ENCODE measurements at places on chromosomes 13 and 19.

- peak; percentile 5 for DNase-seq
These were observed 130.3 kb upstream of the LSM14A start for GRCh38 chr19:34041925-34042521.

DNA sequence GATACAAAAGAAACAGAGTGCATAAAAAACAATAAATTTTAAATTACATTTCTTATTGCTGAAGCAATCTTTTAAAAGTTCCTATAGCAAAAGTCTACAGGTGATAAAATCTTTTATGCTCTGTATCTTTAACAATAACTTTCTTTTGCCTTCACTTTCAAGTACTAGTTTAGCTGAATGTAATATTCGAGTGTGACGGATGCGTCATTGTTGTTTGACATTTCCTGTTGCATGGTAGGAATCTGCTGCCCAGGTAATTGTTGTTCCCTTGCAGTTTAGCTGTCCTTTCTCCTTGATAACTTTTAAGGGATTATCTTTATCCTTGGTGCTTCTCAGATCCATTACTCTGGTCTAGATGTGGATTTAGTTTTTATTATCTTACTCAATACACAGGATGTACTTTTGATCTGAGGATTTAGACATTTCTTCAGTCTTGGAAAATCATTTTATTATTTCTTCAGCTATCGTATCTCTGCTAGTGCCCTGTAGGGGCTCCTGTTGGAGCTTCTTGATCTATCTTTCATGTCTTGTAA lies 2.1 kb upstream of the CPB2 start:
- DNase-seq = no peak

DNA sequence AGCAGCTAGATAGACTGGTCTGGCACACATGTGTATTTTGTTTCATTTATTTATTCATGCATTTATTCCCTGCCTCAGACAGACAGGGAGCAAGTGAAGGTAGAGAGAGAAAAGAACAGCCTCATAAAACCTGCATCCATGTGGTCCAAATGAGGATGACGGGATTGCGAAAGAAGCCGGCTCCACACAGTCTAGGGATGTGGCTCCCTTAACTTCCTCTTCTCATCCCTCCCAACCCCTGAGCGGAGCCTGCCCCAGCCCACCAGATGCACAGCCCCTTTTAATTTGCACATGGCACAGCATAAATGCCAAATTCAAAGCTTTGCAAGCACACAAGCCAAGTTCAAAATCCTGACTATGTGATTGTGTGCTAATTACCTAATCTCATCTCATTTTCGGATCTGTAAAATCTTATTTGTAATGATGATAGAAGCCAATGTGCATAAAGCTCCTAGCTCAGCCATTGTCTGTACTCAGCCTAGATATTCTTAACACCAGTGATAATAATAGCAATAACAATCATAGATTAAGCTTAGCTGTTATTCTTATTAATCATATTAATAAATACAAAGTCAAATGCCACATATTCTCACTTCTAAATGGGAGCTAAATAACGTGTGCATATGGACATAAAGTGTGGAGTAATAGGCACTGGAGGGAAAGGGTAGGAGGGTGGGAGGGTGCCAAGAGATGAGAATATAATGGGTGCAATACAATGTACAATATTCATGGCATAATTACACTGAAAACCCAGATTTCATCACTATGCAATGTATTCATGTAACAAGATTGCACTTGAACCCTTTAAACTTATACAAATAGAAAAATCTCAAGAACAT lies 156.3 kb downstream of the DCT start:
- no peak for DNase-seq

- no peak for DNase-seq
These were observed 242.1 kb downstream of the FGF9 start for GRCh38 chr13:21913010-21913409.

DNA sequence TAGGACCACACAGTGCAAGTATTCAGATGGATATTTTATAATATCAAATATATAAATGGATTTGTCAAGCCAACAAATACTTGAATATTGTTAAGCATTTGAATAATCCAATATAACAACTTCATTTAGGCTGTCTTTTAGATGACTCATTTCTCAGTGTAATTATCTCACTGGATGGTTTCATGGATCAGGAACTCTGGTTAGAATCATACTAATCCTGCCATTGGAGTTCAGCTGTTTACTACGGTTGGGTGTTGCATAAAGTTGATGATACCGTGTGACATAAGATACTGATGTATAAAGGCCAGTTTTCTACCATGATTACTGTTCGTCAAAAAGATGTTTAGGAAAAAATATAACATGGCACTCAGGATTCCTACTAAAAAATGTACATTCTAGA lies 196.3 kb downstream of the TSHZ3 start:
- no peak for DNase-seq

- DNase-seq = no peak
These were observed 2.1 kb downstream of the PPP2R1A start for GRCh38 chr19:52191951-52192350.

GRCh38 chr19:3389876-3390371 lies 23.5 kb downstream of the NFIC start:
- DNase-seq = no peak

DNA sequence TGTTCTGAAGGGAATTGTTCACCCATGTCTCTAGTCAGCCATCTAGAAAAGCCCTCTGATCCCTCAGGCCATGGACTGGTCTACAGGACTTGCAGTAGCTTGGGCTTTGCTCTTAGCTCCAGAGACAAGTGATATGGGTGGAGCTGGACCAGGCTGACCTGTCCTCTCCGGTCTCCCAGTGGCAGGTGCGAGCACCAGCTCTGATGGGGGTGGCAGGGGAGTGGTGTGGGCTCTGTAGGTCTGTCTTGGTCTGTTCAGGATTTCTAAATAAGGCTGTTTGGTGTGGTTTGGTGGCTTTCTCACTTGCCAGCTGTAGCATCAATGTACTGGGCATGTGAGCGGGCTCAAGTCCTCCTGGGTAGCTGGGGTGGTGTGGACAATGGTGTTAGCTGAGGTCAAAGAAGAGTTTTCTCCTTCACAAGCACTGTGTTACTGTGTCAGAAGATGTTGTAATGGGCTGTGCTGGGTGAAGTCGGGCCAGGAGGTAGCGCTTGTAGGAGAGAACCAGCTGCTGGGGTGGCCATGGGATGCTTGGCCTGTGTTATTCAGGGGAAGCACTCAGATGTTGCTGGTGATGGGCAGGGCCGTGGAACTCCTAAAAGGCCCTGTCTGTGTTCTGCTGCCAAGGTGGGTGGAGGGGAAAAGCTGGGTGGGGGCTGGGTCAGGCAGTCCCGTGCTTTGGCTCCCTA lies 16.9 kb downstream of the GPC6 start:
- DNase-seq = no peak

DNA sequence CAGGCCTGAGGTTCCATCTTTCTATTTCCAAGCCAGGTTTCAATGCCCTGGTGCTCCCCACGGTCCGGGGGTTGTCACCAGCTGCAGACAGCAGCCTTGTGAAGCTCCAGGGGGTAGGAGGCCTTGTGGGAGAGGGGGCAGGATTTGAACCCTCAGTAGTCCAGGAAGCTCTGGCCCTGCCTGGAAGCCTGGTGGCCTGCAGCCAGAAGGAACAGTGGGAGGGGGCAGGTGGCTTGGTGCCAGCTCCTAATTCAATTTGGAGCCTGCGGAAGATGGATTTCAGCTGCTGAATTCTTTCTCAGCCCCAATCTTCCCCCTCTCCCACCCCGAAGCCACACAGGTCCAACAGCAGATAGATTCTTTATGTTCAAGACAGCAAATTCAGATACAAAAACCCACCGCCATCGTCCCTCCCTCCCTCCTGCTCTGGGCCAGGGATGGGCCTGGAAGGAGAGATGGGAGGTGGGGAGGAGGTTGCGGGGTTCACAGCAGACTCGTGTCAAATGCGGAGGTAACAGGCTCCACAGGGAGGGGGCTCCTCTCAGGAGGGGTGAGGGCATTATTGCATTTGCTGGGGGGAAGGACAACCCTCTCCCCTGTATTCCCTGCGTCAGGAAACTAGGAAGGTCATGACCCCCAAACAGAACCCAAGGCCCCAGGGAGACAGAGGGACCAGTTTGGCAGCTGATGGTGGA lies 2.4 kb upstream of the PTGER1 start:
- no peak for DNase-seq

GRCh38 chr13:30829145-30829832 lies 76.8 kb upstream of the MEDAG start:
- DNase-seq = no peak

DNA sequence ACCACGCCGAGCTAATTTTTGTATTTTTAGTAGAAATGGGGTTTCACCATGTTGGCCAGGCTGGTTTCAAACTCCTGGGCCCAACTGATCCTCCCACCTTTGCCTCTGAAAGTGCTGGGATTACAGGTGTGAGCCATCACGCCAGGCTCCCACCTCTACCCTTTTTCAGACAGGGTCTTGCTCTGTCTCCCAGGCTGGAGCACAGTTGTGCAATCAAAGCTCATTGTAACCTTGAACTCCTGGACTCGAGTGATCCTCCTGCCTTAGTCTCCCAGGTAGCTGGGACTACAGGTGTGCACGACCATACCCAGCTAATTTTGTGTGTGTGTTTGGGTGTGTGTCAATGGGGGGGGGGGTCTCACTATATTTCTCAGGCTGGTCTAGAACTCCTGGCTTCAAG lies 1.7 kb downstream of the RASGRP4 start:
- no peak for DNase-seq

- DNase-seq = no peak
These were observed 4.5 kb upstream of the TSPAN16 start for GRCh38 chr19:11291415-11291814.

- no peak for DNase-seq
These were observed 5.9 kb upstream of the ATP4A start for GRCh38 chr19:35569281-35569781.

- DNase-seq = no peak
These were observed 15.0 kb downstream of the POLR1D start for GRCh38 chr13:27636589-27637288.

DNA sequence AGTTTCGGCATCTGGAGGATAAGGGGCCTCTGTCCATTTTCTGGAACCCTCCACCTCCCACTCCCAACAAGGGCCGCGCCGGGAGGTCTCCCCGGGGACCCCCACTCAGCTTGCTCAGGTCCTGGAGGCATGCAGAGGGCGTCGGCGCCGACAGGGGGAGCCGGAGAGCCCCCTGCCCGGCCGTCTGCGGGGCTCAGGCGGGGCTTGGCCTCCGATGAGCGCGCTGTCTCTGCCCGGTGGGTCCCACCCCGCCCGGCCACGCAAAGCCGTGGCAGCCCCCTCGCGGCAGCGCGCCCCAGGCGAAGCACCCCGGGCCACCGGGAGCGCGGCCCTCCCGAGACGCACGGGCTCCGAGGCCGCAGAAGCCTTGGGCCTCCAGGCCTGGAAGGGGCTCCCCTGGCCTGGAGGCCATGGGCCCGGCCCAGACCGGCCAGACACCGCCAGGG lies 149.7 kb upstream of the ZNF536 start:
- DNase-seq = no peak

DNA sequence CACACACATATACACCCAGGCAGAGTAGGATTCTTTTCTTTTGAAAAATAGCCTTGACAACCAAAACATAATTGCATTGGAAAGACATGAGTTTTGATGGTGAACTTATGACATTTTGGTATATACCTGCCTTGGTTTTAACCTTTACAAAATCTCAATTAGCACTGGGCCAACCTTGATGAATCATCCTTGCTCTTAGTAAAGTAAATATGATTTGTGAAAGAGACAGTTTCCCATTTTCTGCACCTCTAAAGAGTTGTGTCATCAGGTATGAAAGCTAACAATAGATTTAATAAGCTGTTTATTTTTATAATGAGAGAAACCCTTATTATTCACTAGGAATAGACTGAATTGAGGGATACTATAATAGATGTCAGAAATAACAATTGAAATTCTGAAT lies 15.7 kb upstream of the ENOX1 start:
- DNase-seq = no peak

- DNase-seq = no peak
These were observed 380.8 kb downstream of the FOXO1 start for GRCh38 chr13:40285634-40286033.

GRCh38 chr13:78604782-78605611 lies 1.6 kb upstream of the POU4F1 start:
- DNase-seq = no peak

GRCh38 chr13:46521921-46522747 lies 30.8 kb upstream of the LRCH1 start:
- DNase-seq = no peak

- DNase-seq = no peak
These were observed 283.2 kb upstream of the SLC10A2 start for GRCh38 chr13:103349211-103349980.

DNA sequence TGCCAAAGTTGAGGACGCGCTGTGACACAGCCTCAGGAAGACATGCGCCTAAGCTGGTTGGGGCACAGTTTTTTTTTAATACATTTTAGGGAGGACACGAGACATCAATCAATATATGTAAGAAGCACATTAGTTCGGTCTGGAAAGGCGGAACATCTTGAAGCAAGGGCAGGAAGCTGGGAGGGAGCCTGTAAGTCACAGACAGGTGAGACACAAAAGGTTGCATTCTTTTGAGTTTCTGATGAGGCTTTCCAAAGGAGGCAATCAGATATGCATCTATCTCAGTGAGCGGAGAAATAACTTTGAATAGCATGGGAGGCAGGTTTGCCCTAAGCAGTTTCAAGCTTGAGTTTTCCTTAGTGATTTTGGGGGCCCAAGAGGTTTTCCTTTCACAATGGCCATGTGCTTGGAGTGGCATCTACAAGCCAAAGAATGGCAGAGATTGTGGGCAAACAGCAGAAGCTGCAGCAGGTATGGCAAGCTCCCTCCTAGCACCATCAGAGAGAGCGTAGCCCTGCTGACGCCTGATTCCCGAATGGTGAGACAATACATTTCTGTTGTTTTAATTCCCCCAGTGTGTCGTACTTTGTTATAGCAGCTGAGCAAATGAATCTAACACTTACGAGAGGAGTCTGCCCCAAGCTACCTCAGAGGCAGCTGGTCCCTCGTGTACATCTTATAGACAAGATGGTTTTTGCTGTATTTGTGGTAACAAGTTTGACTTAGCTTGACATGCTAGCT lies 99.5 kb upstream of the TMTC4 start:
- DNase-seq = no peak

DNA sequence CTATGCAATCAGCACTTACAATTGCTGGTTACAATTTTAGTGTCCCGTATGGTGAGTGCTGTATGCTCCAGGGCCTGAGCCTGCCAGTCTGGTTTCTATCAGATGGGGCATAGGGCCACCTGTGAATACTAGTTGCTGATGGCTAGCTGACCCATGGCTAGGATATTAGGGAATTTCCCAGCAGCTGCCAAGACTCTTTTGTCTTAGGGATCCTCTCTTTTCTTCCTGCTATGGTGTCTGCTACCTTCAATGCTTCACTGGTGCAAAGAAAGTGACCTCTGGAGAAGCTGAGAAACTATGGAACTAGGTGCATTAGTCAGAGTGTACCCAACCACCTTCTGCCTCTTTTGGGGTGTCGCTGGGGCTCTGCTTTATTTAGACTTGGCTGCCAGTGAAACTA lies 11.6 kb downstream of the CCDC169 start:
- no peak for DNase-seq

- DNase-seq = no peak
These were observed at the start of gene KCNJ14 for GRCh38 chr19:48455171-48455907. TSS of gene KCNJ14 (plus strand) at chr19:48455574. CDS start at chr19:48461725, 6,151 bp downstream.

- no peak for DNase-seq
These were observed 3.6 kb upstream of the KCNN4 start for GRCh38 chr19:43784241-43784980.

- no peak for DNase-seq
These were observed 37.5 kb downstream of the C13orf46 start for GRCh38 chr13:113936166-113936965.

- DNase-seq = no peak
These were observed 279.1 kb upstream of the ATXN8OS start for GRCh38 chr13:69828527-69828926.

GRCh38 chr13:76389321-76389720 lies 496.9 kb downstream of the KCTD12 start:
- no peak for DNase-seq

GRCh38 chr13:29175250-29175873 lies 355.2 kb downstream of the MTUS2 start:
- DNase-seq = no peak

- DNase-seq = peak; percentile 49
These were observed 36.4 kb downstream of the TEX26 start for GRCh38 chr13:30968846-30969245.

Measured in GM04503 (cell line).